ENCODE measurements at places on chromosomes 6 and 20.

DNA sequence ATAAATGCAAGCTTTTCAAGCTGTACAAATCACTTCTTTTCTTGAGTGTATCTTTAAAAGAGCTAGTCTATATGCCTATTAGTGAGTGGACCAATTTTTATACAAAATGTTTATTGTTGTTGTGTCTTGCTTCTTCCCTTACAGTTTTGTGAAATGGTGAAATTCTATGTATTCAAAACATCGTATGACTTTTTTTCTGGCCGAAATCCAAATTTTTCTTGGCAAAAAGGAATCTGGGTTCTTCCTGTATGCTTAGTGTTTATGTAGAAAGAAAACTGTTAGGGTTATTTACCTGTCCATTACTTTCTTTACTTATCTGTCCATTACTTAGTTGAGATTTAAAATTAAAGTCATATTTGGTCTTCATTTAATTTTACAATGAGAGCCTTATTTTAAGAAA, 153.9 kb downstream of the MMS22L start:
- DNase-seq = no peak

DNA sequence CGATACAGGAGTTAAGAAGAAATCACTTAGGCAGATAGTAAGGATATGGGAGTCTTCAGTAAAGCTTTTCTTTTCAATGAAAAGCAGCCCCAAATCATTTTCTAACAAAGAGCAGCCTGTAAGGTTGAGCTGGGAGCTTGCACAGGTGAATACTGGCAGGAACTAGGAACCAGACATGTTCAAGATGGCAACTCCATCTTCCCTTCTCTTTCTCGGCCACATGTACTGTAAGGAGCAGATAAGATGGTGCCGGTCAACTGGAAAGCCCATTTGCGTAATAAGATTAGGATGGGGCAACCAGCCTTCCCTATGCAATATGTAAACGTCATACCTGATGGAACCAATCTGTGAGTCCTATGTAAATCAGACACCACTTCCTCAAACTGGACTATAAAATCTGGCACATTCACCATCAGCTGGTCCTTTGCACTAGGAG, 46.2 kb upstream of the RNGTT start:
- peak; percentile 81 for DNase-seq

DNA sequence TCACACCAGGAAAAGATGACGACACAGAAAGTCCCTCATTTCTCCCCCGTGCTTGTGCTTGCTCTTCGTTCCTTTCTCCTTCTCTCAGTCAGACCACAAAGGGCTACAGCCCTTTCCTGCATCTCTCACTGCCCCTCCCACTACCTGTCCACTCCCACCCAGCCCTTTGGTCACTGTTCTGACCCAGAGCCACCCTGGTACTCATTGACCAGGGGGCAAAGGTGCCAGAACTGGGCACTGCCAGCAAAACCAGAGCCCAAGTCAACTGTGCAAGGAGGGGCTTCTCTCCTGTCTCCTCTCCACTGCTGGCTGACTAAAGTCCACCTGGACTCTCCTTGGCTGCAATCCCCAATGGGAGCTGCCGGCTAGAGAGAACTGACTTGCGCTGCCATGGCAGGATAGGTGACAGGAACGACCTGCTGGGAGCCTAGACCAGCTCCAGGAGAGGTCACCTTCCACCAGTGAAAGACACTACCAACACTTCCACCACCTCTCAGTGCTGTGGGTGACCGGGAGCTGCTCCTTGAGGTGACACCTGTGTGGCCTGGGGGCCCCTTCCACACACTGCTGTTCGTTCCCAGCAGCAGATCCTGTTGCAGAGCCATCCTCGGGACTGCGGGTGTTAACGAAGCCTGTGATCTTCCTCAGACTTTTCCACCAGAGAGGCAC, 32.8 kb downstream of the KCNK17 start:
- DNase-seq = peak; percentile 32

GRCh38 chr6:169854813-169855212, 103.4 kb downstream of the ERMARD start:
- no peak for DNase-seq

- DNase-seq = peak; percentile 70
These were observed 1.2 kb downstream of the IFNGR1 start for GRCh38 chr6:137217801-137218472.

DNA sequence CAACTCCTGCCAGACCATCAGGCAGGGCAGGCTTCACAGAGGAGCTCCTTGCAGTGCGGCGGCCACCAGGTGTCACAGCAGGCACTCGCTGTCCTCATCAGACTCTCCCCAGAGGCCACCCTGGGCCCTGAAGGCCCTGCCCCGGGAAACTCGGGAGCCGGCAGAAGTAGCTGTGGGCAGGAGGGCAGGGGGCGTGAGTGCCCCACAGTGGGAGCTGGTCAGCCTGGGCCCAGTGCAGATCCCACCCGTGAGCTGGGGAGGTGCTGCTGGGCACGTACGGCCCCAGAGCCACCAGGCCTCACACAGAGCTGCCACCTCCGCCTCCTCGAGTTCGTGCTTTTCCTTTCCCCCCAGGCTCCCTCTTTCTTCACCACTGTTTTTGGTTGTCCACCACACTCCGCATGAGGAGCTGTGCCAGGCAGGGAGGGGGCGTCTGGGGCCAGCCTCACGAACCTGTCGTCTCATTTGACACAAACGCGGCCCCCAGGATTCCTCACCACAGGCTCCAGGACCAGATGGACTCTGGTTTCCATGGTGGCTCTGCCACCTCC, 33.8 kb downstream of the FRMD1 start:
- no peak for DNase-seq

DNA sequence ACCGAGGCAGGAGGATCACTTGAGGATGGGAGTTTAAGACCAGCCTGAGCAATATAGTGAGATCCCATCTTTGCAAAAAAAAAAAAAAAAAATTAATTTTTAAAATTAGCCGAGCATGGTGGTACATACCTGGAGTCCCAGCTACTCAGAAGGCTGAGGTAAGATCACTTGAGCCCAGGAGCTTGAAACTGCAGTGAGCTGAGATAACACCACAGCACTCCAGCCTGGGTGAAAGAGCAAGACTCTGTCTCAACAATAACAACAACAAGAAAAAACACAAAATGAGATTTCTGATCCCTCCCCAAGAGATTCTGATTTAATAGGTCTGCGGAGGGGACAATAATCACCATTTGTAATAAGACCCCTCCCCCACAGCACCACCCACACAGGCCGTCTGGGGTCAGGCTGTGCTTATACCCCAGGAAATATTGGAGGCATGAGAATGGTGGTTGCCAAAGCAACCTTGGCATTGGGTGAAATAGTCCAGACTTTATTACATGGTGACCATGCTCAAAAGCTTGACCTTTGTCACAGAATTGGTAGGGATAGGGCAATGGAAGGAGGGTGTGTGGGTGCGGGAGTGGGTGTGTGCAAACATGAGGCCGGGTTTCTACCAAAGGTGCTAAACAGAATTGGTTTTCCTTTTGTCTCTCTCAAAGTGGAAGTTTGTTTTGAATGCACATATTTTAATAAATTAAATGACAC, 24.4 kb upstream of the ADTRP start:
- no peak for DNase-seq

DNA sequence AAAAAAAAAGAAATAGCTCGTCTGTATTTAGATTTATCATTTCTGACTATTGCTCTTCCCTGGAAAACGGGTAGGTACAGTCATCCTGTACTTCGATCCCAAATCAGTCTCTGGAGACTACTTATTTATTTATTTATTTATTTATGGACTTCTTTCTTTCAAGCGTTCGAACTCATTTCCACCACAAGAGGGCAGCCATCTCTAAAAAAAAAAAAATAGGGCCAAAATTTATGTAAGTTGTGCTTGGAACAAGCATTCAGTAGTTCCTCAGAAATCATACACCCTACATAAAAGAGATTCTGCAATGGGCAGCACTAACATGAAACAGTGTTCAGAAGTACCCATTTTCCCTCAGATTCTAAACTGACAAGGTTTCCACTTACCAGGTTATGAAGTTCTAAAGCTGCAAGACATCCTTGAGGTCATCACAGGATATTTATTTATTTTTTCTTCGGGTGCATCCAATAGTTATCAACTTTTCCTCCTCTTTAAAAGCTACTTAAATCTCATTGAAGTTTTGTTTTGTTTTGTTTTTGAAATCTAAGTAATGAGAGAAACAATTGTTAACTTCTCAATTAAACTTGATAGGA, 1.9 kb upstream of the BMP2 start:
- DNase-seq = peak; percentile 75
